ENCODE measurements at places on chromosomes 6 and 20.

- no peak for DNase-seq
These were observed 82.6 kb downstream of the INSM1 start for GRCh38 chr20:20450521-20450920.

GRCh38 chr6:116568821-116569755 is 2.2 kb upstream of the RWDD1 start:
- no peak for DNase-seq

GRCh38 chr6:116562614-116563013 is 8.7 kb upstream of the RWDD1 start:
- DNase-seq = no peak

GRCh38 chr20:18256440-18257090 is 31.8 kb upstream of the ZNF133 start:
- DNase-seq = no peak

DNA sequence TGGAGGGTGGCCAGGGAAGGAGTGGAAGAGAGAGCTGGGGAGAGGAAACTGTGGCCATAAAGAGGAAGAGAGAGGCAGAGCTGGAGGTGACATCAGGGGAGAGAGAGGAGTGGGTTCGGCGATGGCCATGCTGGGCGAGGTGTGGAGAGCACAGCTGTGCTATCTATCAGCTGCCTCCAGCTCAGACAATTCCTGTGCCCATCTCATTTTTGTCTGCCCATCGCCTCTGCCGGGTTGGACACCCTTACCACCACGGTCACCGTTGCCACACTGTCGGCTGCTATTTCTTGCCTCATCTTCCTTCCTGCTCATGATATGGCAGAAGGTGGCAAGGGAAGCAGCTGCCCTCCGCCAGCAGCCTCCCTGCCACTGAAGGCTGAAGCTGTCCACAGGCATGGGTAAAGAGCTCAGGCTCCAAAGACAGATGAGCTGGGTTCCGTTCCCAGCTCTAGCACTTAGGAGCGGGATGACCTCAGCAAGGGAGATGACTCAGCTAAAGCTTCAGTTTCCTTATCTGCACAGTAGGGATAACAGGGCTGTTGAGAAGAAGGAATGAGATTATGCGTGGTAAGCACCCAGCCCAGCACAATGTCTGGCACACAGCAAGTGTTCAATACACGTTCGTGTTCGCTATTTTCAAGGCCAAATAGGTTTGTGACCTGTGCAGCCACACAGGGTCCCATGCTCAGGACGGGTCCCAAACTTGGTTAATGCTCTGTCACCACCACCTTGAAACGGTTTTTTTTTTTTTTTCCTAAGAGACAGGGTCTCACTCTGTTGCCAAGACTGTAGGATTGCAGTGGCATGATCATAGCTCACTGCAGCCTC is 21.9 kb upstream of the TAF8 start:
- DNase-seq = no peak

- DNase-seq = no peak
These were observed 22.5 kb upstream of the NHSL1 start for GRCh38 chr6:138521790-138522189.

DNA sequence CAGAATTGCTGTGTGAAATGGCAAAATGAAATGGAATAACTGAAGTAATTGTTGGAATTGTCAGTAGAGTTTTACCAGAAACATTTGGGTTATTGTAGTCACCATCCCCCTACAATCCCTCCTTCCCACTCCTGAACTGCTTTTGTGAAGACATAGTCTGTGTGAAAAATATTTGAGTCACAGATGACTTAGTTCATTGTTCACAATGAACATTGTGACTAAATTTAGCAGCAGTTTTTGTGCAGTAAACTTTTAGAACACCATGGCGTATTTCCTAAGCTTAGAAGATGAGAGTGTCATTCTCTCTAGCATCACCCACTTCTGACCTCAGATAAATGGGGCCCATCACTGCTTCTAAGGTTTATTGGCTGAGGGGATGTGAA is 11.0 kb downstream of the OTOR start:
- DNase-seq = no peak

DNA sequence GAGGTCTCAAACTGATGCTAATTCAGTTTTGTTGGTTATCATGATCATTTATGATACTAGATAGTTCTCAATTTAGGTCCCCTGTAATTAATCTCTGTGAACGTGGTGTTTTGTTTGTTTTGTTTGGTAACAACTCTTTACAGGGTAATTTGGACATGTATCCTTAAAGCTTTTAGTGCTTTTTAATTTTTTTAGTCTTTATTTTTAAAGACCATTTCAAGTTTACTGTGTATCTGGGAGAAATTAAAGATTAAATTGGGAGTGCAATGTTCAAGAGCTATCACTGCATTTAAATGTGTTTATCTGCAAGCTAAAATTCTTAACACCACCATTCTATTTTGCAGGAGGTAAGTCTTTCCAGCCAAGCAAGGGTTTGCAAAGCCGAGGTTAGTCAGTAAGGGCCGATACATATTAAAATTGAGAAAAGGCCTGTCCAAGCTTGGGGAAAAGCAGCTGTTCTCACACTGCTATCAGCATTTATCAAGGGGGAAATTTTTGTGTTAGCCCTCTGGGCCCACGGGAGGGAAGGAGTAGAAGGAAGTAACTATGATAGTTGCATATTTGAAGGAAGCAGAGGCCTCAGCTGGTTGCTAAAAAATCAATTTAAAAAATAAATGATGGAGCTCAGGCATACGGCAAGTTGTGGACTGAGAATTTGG is 59.3 kb upstream of the ZNF217 start:
- DNase-seq = no peak

GRCh38 chr6:31794866-31795615 is 511 bp downstream of the VARS1 start:
- no peak for DNase-seq

DNA sequence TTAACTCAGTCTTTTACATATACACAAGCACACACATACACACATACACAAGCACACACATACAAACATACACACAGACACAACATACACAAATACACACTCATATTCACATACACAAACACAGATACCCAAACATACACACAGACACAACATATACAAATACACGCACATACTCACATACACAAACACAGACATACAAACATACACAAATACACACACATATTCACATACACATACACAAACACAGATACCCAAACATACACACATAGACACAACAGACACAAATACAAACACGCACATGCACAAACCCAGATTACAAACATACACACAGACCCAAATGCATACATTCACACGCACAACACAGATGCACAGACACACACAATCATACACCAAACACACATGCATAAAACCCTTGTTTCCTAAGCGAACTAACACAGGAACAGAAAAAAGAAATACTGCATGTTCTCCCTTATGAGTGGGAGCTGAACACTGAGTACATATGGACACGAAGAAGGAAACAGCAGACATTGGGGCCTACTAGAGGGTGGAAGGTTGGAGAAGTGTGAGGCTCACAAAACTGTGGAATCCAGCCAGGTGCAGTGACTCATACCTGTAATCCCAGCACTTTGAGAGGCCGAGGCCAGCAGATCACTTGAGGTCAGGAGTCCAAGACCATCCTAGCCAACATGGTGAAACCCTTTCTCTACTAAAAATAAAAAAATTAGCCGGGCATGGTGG is 34.2 kb downstream of the PIM1 start:
- DNase-seq = no peak

DNA sequence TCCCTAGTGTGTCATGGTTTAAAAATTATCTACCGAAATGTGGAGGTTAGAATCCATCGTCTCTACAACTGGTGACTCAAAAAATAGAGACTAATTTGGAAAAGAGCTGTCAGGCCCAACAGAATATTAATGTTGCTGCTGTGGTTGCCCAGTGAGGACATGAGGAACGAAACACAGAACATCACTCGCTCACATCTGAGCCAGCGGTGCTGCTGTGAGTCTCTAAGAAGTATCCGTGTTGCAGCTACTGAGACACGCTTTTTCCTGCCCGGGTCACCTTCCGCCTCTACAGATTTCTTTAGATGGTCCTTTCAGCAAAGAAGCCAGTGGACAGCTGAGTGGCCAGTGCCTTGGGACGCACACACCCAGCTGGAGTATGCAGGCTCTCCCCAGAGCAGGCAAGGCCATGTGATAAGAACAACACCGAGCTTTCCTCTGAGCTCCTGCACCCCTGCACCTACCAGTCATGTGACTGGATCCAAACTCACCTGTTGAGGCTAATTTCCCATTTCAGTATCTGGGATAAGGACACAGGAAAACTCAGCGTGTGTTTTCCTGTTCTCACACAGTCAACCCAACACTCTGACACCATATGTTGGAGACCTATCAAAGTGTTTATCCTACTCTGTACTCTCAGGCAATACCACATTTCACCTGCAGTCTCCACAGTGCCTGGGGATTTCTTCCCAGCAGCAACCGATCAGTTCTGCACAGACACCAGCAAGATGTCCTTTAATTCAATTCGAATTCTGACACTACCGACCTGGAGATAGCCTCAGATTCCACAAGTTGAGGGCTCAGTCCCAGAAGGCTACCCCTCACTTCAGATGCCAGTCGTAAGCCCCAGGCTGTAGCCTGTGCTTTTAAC is 119.0 kb upstream of the RPS6KA2 start:
- DNase-seq = no peak

DNA sequence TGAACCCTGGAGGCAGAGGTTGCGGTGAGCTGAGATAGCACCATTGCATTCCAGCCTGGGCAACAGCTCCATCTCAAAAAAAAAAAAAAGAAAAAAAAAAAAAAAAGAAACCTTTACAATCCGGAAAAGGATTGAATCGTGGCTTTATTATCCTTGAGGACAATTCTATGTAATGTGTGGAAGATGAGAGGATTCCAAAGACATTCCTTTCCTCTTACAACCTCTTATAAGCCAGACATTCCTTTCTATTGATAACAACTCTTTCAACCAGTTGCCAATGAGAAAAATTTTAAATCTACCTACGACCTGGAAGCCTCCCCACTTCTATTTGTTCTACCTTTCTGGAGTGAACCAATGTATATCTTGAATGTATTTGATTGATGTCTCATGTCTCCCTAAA is 91.2 kb upstream of the EEF1E1 start:
- no peak for DNase-seq

DNA sequence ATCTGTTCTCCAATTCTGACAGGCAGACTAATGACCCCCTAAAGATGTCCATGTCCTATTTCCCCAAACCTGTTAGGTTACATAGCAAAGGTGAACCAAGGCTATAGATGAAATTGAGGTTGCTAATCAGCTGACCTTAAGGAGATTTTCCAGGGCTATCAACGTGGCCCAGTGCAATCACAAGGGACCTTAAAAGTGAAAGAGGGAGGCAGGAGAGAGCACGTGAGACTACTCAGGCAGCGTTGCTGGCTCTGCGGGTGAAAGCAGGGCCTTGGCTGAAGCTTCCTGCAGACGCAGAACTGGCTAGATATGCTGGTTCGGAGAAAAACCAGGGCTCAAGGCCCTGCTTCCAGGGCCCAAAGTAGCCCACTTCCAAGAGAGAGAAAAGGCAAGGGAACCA is 78.7 kb downstream of the NCOA7 start:
- DNase-seq = no peak

DNA sequence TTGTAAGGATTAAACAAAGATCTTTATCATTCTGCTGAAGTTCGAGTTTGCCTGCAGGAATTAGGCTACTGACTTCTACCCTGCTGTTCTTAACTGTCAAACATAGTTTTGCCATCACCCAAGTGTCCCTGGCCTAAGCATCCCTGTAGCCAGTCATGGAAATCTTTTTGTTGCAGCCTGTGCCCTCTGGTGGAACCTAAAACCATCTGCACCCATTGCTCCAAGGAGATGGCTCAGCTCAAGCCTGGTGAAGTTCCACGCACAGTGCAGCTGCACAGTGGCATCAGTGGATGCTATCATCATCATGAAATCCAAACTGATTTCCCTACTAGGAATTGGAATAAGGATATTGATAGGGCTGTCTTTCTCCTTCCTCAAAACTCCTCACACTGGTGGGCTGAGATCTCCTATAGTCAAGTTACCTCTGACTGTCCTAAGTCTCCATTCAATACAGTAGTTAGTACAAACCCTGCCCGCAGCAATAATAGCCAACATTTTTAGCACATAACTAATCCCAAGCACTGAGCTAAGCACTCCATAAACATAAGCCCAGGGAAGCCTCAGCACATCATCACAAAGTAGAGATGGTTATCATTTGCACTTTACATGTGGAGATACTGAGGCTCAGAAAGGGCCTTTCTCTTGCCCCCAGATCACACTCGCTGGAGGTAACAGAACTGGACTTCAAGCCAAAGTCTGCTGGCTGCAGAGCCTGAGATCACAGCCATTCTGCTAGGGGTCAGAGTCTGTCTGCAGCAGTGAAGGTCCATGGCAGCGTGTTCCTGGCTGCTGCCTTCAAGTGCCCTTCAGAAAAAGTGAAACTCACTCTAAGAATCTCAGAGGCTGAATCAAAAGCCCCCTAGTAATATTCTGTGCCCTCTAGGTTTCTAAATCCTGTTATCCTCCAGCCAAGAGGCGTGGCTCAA is 77.2 kb upstream of the MC3R start:
- no peak for DNase-seq

DNA sequence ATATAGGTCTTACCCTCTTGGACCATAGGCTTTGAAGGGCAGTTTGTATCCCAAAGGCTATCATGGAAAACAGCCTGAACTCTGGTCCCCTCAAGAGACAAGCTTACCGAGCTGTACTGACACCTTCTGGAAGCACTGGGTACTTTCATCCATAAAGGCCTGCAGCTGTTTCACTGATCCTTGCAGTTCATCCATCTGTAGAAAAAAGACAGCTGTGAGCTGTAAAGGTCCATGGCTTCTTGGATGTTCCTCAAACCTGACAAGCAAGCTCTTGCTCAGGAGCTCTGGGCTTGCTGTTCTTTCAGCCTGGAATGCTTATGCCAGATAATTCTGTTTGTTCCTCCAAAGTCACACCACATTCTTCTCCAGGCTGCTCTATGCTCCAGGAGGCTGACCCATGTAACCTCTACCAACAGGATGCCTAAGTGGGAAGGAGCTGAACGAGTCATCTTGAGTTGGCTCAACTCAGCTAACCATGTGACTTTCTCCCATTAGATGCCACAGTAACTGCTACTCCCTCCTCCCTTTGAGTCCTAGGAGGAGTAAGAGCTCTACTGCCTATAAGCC is 8.8 kb upstream of the NDRG3 start:
- DNase-seq = peak; percentile 20

DNA sequence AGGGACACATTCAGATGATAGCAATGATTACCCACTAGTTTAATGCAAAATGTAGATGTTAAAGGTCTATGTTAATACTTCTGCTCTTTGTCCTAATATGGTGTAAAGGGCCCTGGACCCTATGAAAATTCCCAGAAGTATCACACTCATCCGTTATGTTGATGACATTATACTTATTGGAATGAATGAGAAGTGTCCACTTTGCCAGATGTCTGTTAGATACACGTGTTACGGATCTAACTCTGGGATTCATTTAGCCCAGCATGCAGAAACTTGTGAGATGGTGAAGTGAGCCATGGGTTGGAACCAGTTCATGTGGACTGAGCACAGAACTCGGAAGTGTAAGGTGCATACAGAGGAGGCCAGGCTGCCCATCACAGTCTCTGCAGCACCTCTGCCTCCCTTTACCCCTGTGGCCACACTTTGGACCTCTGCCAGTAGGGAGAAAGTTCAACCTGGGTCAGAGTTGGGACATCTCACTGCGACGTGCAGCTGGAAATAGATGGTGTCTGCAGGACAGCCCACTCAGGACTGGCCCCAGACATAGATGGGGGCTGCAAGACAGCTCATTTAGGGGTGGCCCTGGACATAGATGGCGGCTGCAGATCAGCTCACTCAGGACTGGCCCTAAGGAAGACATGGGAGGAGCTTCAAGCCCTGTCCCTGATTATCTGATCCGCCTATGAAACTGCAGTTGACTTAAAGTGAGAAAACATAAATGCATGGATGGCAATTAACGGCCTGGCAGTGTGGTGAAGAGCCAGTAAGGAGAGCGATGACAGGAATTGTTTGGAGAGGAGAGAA is 71.2 kb upstream of the THBS2 start:
- no peak for DNase-seq

- no peak for DNase-seq
These were observed 107.9 kb downstream of the TSHZ2 start for GRCh38 chr20:53079828-53080686.
